ENCODE measurements at places on chromosomes 6 and 20.

- DNase-seq, result no peak
These were observed 89.9 kb downstream of the AKAP7 start for GRCh38 chr6:131225127-131225526.

GRCh38 chr6:163323705-163324104, 90.8 kb upstream of the QKI start:
- no peak for DNase-seq

GRCh38 chr6:4808396-4808795, 32.2 kb downstream of the CDYL start:
- DNase-seq, result no peak

DNA sequence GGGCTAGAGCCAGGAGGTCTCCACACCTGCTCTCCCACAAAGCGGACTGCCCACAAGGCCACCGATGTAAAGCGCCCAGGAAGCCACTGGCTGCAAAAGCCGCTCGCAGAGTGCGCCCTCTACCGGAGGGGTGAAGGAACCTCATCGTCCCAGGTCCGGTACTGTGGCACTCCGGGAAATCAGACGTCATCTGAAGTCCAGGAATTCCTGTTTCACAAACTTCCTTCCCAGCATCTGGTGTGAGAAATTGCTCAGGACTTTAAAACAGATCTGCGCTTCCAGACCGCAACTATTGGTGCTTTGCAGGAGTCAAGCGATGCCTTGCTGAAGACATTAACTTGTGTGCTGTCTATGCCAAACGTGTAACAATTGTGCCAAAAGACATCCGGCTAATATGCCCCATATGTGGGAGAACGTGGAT, 115.1 kb upstream of the ARID1B start:
- peak; percentile 47 for DNase-seq

- no peak for DNase-seq
These were observed 290.5 kb upstream of the ZFP64 start for GRCh38 chr20:52482044-52482443.

GRCh38 chr6:41011673-41012072, 27.3 kb downstream of the UNC5CL start:
- no peak for DNase-seq

DNA sequence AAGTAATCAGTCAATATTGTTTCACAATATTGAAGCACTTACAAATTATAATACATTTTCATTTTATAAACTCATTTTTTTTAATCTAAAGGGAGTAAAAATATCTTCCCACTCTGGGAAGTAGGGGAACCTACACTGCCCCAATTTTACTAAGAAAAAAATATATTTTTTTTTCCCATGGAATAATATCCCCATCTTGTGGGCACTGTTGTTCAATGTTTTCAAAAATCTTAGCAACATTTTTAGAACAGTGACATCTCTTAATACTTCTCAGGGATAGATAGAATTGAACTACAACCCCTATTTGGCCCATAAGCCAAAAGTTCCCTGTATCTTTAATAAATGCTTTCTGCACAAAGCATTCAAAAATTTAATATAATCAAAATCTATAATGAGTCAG, 42.9 kb downstream of the ARHGAP18 start:
- DNase-seq, result no peak

DNA sequence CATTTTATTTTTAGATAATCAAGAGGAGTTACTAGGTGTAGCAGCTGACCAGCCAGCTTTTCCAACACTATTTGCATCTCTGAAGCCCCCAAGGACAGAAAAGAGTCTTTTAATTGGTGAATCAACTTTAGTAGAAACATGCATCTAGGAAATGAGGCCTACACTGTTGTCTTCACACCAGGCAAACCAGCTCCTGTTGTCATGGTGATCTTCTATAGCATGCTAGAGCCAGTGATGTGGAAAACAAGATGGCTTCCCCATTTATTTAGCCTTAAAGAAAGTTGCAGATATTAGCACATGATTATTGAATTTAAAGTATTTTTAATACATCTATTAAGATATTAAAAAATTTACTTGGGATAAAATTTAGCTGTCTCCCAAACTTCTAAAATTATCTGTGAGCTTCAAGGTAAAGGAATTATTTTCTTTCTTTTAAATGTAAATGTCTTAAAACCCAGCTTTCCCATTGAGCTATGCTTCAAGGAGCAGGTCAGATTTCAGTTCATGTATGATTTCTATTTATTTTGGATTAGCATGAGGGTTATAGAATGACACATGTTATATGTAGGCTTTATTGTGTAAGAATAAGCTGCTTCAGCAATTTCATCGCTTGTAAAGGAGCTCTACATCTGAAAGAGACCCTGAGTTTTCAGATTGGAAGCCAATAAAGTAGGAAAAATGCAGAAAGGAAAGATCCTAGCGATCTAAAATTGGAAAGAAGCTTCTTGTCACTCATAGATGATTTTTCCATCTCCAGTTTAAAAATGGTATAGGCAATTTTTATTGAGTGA, 564.9 kb upstream of the CITED2 start:
- DNase-seq, result no peak

GRCh38 chr6:12381587-12381986, 91.4 kb downstream of the EDN1 start:
- DNase-seq, result no peak

DNA sequence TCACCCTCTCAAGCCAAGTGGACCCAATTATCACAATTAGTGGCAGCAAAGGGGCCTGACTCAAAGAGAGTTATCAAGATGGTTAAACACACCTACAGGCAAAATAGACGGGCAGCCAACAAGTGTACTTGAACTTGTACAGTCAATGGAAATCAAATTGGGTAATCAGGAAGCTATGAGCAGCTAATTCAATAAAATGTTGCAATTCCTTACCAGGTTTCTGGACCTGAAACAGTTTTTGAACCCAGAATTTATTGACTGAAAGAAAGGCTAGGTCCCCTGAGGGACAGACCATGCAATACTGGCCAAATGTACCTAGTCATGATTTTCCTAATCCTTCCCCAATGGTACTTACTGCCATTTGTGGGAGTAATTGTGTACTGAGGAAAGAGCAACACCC, 679.8 kb downstream of the EPM2A start:
- DNase-seq, result no peak

DNA sequence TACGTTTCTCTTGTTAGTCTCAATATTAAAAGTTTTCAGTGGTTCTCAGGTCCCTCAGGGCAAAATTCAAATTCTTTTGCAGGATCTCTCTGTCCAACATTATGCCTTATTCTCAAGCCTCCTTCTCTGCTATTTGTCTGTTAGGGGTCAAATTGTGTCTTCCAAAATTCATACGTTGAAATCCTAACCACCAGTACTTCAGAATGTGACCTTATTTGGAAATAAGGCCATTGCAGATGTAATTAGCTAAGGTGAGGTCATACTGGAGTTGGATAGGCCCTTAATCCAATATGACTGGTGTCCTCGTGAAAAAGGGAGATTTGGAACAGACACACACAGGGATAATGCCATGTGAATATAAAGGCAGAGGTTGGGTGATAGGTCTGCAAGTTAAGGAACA, 64.1 kb upstream of the ADGRF1 start:
- no peak for DNase-seq

- DNase-seq, result no peak
These were observed 367.1 kb downstream of the PREX1 start for GRCh38 chr20:48460681-48461080.

DNA sequence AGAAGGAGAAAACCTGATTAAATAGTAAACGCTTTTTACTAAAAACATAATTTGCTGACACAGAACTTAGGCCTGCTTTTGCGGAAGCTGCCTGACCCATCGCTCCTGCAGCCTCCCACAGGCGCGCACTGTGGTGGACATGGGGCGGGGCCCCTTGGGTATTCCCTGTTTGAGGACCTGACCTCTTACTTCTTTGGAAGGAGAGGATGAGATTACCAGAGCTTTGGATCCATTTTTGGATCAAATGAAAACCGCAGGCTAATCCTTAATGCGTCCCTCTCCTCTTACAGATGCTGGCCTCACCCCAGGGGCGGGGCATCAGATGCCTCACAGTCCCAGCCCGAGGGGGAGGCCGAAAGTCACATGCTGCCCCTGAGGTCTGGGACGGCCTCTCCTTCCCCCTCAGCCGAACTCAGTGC, 151.0 kb downstream of the SCML4 start:
- no peak for DNase-seq

DNA sequence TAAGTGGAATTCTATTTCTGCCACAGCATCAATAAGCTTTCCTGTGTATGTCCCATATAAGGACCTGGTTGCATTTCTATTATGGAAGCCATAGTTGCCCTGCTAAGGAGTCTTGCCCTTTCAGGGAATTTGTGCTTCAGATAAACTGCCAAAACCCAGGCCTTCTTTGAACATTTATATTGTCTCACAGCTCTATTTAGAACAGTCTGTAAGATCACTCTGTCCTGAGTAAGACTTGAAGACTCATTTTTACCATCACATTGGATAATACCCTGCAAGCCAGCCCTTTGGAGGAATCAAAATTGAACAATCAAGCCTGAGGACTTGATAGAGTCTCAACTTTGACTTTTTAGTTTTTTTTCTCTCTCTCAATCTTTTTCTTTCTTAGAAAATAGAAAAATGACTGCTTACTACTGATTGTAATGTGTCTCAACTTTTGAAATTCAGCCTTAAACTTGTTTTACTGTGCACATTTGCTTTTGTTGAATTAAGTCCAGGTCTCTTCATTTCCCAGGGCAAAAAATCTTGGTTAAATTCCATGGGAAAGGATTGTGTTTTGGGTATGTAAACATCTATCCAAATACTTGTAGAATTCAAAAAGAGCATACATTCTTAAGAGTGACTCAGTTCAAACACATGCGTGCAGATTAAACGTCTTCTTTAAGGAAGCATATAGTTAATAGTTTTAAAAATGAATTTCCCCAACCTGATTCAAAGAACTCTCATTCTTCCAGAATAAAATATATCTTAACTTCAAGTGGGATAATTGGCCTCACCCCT, 91.2 kb downstream of the PLCB1 start:
- DNase-seq, result no peak

- DNase-seq, result no peak
These were observed 131.1 kb downstream of the OPRM1 start for GRCh38 chr6:154170106-154170505.

DNA sequence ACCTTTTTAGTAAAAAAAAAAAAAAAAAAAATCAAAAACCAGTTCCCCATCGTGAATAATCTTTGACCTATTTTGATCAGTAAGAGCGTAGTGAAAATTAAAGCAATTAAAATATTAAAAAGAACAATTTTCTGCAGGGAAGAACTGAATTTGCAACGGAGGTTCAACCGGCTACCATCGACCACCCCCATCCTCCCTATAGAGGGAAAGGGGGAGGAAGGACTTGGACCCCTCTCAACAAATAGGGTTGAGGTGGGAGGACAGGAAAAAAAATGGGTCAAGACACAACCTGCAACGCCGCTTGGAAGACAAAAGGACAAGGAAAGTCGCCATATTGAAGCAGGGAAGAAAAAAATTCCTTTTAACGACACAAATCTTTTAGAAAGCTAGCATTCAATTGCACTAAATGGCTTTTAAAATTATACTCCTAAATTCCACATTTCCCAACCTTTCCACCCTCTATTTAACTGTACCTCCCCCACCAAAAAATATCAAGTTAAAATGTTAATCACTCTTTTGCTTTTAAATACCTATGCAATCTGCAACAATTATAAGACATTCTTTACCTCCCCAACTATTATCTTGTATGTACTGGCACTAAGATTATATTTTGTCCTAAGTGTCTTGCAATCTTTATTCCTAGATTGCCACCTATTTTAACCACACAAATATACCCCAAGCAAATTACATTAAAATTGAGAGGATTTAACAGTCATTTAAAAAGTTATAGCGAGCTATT, 1.7 kb downstream of the PPP1R10 start:
- no peak for DNase-seq

DNA sequence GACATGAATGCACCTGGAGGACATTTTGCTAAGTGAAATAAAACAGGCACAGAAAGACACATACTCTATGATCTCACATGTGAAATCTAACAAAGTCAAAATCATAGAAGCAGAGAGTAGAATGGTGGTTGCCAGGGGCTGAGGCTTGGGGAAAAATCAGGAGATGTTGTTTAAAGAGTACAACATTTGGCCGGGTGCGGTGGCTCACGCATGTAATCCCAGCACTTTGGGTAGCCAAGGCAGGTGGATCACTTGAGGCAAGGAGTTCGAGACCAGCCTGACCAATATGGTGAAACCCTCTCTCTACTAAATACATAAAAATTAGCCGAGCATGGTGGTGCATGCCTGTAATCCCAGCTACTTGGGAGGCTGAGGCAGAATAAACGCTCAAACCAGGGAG, 26.0 kb upstream of the LOC128125822 start:
- DNase-seq, result no peak

DNA sequence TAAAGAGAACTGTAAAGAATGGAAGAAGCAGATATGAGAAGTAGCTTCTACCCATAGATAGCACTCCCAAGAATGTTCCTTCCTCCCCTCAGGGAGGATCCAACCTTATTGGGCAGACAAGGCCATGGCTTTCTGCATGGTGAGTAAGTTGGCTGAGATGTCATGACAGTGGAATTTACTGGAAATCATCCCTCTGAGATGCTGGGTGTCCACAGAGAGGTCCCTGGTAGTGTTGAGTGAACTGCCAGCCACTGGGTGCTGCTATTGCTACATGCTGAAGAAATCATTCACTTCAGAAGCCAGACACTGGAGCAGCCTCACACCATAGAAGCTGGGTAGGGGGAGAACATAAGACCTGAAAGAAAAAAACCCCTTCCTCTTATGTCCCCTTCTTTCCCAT, 46.4 kb upstream of the FERMT1 start:
- no peak for DNase-seq

DNA sequence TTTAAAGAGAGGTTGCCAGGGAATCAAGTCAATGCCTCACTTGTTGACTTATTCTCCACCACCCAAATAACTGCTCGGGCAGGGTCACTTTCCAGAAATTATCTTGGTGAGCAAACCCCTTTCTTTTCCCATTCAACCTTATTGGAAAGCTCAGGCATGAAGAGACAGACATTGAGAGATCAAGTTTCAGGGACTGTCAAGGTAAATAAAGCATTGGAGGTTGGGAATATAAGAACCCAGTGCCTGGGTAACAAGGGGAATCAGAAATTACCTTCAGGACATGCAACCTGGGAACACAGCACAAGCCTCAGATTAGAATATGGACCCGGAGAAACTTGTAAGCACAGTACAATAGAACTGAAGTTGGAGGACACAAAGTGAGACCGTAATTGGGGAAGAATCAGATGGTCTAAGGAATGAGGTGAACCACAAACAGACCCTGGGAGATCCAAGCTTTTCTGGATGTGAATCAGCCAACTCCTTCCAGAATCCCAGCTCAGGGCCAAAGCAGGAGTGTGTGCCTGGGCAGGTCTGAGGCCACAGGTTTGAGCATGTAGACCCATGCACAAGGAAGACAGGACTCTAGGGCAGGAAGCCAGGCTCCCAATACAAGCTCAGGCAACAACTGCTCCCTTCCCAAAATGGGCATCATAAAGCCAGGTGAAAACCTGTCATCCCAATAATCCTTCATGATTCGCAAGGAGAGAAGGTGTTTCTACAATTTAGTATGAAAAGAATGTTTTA, 512.8 kb downstream of the MAFB start:
- DNase-seq, result no peak

Measured in GM10248 (cell line).